Stimulated activated CD4-positive, alpha-beta T cell treated with anti-CD3 and anti-CD28 coated beads, TNF-alpha, amount 100 ng/mL, for 24 hours (primary cell): ENCODE measurements at places on chromosomes 2 and 18.

GRCh38 chr18:56565551-56566345 lies 72.6 kb downstream of the TXNL1 start:
- no peak for DNase-seq

- DNase-seq: no peak
These were observed 721 bp downstream of the METTL5 start for GRCh38 chr2:169823996-169824372.

DNA sequence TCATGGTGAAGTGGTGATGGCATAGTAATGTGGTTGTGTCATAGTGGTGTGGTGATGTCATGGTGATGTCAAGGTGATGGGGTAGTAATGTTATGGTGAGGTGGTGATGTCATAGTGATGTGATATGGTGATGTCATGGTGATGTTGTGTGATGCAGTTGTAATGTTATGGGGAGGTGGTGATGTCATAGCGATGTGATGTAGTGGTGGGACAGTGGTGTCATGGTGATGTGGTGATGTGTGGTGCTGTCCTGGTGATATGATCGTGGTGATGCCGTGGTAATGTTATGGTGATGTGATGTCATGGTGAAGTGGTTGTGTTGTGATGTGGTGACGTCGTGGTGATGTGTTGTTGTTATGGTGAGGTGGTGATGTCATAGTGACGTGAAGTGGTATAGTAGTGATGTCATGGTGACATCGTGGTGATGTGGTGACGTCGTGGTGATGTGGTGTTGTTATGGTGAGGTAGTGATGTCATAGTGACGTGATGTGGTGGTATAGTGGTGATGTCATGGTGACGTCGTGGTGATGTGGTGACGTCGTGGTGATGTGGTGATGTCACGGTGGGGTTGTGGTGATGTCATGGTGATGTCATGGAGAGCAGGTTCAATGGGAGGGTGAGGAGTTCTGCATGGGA lies 242.7 kb upstream of the MYT1L start:
- DNase-seq: no peak

DNA sequence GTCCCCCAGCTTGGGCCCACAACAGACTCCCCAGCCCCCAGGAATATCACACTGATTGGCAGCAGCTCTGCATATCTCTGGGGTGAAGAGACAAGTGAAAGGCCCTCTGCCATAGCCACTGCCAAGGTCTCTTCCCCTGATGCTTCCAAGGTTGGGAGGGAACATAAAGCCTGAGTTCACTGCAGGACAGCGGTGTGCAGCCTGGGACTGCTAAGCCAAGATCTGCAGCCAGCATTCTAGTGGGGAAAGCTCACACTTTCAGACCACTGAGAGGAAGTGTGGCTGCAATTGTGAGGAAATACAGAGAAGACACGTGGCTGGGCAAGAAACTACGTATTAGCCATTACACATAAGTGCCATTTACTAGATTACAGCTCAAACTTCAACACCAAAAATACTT lies 100.7 kb downstream of the MAIP1 start:
- DNase-seq: no peak

- no peak for DNase-seq
These were observed 196.3 kb upstream of the SIX3 start for GRCh38 chr2:44744961-44745892.

DNA sequence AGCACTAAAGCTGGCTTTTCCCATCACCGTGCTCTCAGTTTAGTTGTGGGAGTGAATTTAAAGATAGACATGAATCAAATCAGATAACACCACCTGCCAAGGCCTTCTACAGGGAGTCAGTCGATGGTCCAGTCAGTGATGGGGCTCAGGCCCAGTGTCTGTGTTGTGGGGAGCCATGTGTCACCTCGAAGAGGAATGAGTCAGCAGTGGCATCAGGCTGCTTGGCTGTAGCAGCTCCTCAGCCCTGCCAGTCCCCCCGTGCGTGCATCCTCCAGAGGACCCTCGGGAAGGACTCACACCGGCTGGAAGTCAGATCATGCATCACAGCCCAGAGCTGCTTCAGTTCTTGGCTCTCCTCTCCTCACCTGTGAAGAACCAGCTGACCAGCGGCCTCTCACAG lies 420.4 kb upstream of the RAB6C start:
- DNase-seq: no peak

- no peak for DNase-seq
These were observed 61.0 kb downstream of the CIB4 start for GRCh38 chr2:26580151-26580550.

GRCh38 chr2:74206180-74206688 lies 7.8 kb downstream of the MTHFD2 start:
- no peak for DNase-seq

GRCh38 chr2:36469710-36470109 lies 114.1 kb downstream of the CRIM1 start:
- DNase-seq: no peak

GRCh38 chr2:225737556-225737955 lies 338.0 kb downstream of the NYAP2 start:
- DNase-seq: no peak

- DNase-seq: no peak
These were observed 26.0 kb downstream of the EFHD1 start for GRCh38 chr2:232659359-232659758.

DNA sequence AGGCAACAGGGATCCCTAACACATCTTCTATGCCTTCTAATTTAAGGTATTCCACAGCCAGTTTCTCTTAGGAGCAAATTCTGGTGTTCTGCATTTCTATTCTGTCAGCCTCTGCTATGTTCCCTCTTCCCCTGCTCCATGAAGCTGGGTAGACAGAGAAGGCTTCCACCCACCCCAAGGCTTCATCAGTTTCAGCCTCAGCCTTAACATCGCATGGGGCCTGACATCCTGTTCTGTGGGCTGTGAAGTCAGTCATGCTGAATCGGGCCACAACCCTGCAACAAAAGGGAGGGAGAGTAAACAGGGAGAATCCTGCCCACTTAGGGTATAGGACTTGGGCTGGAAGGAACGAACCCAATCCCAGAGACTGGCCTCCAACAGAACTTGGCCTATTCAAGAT lies 70.6 kb upstream of the PPM1B start:
- no peak for DNase-seq

DNA sequence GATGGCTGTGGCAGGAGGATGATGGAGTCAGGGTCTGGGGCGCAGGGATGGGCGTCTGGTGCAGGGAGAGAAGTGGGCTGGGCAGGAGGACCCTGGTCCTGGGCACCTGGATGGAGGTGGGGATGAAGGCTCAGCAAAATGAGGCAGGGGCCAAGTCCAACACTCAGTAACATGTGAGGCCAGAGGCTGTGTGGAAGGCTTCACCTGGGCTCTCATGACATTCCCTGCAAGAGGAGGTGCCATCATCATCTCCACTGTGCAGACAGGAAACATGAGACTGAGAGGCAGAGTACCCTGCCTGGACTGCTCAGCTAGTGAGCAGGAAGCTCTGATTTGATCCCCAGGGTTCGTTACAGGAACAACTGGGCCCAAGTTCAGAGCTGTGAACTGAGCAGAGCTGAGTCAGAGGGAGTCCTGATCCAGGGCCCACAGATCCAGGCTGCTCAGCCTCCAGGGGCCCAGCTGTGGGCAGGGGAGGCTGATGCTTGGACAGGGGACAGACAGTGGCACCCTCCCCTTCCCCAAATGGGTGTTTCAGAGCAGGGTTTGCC lies 36.9 kb downstream of the HJURP start:
- DNase-seq: no peak

- DNase-seq: no peak
These were observed 3.1 kb downstream of the RAB11FIP5 start for GRCh38 chr2:73109431-73110167.

GRCh38 chr2:229701716-229702115 lies 12.6 kb downstream of the DNER start:
- DNase-seq: no peak

GRCh38 chr2:157414050-157414449 lies 29.8 kb downstream of the CYTIP start:
- no peak for DNase-seq

- DNase-seq: no peak
These were observed 103.8 kb upstream of the CDC42EP3 start for GRCh38 chr2:37774976-37775907.

GRCh38 chr2:26459991-26460612 lies 17.8 kb downstream of the OTOF start:
- no peak for DNase-seq

DNA sequence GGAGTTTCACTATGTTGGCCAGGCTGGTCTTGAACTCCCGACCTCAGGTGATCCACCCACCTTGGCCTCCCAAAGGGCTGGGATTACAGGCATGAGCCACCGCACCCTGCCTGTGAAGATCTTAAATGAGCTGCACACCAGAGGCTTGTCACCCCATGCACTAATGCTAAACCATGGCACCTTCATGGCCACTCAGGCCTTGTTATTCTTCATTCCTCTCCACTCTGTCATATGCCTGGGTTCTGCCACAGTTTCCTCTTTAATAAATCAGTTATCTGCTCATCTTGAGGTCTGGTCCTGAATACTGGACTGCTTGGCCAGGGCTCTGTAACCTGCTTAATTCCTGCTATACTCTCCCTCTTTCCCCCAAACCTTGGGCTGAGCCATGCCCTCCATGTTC lies 303.9 kb upstream of the FBXO11 start:
- DNase-seq: no peak

DNA sequence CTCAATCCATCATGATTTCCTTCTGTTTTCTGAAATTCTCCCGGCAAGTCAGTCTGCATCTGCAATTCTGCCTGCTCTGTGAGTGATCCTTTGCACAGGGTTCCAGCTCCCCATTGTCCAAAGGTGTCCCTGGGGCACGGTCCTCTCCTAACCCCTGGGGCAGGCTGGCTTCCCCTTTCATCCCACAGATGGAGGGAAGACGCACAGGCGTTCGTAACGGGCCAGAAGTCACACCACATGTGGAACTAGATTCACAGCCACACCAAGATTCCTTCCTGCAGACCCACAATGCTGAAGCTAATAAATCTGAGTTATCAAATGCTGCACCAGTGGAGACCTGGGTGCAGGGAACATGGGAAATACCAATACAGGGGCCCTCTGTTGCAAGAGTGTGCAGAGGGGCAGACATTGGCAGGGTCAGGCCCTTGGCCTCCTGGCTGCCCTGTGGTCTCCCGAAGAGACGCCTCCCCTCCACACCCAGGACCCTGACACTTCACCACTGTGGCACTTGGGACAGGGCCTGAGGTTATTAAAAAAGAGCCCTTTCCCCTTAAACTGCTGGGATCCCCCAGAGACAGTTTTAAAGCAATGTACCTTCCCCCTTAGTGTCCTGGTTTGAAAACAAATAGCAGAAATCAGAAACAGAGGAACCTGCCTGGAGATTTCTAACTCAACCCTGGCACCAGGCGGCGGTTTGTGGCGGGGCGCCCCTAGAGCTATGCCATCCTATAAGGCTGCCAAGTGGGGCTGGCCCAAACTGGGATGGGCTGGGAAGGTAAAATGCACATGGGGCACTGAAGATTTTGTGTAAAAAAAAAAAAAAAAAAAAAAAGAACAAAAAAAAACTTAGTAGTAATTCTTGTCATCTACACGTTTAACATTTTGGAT lies 15.4 kb downstream of the ZNF516 start:
- DNase-seq: no peak

GRCh38 chr2:104889291-104889959 lies 35.5 kb downstream of the POU3F3 start:
- DNase-seq: no peak

- DNase-seq: no peak
These were observed 39.5 kb downstream of the CERS6 start for GRCh38 chr2:168495524-168495923.

- DNase-seq: no peak
These were observed 600 bp downstream of the RALB start for GRCh38 chr2:120253021-120253882.

DNA sequence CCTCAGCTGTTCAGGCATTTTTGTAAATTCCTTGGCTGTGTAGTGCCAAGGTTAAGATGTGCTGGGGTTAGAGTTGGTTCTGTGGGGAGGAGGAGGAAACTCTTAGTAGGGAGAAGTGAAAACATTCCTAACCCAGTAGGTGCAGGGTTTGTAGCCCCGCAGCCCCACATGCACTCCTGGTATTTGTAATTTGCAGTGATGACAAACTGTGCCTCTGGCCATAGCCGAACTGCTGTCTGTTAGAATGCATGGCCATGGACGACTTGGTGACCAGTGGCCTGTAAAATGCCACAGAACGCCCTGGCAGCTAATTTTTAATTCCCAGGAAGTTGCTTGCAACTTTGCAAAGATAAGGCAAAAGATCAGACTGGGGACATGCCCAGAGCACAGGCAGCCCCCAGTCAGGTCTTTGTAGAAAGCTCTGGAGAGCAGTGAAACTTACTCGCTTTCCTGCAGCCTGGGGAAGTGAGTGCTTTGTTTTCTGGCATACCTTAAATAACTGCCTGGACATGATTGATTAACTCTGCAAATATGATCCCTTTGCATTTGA lies 38.4 kb downstream of the LYPD6B start:
- no peak for DNase-seq

GRCh38 chr2:223058952-223059716 lies 7.1 kb downstream of the KCNE4 start:
- DNase-seq: no peak
